ENCODE measurements at places on chromosomes 6 and 20.

- DNase-seq = no peak
Measured at GRCh38 chr6:101986476-101986875, 593.0 kb downstream of the GRIK2 start.

- no peak for DNase-seq
Measured at GRCh38 chr20:1392443-1392692, 486 bp downstream of the FKBP1A start.

DNA sequence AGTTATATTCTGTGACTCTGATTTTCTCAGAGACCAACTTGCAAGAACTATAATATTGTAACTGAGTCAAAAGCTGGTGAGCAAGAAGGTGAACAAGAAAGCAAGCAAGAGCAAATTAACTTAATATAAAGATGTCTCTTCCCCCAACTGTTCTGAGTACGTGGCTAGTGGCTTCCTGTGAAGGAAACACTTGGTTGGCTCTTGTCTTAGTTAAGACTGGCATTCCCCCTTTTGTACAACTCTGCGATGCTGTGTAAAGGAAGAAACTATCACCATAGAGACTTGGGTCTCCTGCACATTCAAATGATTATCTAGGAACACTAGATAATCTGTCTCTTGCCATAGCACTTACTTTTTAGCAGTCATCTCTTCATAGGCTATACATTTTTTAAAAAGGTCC, 47.3 kb upstream of the TNFAIP3 start:
- DNase-seq = no peak

DNA sequence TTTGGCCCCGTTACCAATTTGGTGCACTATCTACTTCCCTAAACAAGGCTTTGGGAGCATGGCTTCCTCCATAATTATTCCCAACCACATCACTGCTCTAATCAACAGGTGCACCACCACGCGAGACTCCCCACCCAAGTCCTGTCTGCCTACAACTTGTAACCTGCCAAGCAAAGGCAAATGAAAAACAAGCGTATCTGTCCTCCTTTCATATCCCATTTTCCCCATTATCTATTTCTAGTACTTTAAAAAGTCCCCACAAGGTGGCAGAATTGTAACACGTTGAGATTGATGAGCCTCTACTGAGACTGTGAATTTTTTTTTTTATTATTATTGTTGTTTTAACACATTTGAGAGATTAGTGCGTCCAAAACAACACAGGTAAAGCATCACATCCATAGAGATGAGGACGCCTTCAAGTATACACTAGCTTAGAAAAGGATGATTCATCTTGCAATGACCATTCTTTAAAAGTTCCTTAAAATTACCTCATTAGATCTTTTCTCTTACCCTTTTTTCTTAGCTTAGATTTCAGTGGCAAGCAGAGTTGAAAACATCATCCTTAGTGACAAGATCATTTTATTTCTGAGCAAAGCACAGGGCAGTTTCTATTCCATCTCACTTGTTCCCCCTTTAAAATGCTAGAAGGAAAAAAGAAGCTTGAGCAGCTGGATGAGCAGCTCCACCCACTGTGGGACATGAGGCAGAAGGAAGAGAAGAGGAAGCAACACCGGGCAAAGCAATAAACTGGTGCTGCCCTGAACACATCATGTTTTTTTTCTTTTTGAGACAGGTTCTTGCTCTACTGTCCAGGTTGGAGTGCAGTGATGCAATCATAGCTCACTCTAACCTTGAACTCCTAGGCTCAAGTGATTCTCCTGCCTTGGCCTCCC, 210.8 kb downstream of the ARHGAP18 start:
- DNase-seq = no peak

DNA sequence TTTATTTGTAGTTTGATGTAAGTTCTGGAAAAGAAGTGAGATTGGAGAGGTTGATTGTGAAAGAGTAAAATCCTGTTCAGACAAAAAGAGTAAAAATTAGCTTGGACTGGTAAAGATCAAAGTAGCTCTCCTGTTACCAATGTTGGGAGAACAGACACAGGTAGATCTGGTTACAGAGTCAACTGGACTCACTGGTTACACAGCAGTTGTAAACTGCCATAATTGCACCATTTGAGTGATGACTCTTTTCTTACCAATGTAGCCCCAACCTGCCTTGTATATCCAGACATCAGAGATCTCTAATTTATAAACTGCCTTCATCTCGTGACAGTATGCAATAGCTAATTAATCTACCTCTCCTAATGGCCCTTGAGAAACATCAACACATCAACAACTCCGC, 165.6 kb upstream of the PRSS16 start:
- no peak for DNase-seq

DNA sequence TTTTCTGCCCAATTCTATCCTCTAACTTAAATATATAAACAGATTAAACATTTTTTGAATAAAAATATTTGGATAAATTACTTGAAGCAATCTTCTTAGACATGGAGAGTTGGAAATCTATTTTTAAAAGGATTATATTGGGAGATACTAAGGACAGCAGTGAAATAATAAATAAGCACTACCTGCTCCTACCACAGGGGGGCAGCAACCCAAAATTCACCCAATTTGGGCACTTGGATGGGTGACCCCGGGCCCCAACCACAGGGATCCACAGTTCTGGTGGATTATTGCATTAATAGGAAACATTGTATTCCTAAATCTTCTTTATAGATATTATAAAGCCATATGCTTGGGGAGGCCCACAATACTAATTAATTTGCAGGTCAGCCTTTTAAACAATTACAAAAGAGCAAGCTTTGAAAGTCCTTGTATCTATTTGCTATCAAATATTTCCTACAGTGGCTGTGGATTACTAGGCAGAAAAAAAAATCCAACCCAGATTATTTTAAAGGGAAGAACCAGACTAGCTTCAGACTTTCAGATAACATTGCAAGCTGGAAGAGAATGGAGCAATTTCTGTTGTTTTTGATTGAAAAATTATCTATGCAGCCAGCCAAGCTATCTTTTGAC, 66.4 kb upstream of the PDE10A start:
- DNase-seq = no peak

DNA sequence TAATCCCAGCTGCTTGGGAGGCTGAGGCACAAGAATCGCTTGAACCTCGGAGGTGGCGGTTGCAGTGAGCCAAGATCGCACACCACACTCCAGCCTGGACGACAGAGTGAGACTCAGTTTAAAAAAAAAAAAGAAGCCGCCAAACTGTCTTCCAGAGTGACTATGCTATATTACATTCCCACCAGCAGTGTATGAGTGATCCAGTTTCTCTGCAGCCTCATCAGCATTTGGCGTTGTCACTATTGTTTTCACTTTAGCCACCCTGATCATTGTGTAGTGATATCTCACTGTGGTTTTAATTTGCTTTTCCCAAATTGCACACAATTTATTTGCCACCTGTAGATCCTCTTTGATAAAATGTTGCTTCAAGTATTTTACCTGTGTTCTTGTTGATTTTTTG, 6.0 kb upstream of the AKAP12 start:
- no peak for DNase-seq

DNA sequence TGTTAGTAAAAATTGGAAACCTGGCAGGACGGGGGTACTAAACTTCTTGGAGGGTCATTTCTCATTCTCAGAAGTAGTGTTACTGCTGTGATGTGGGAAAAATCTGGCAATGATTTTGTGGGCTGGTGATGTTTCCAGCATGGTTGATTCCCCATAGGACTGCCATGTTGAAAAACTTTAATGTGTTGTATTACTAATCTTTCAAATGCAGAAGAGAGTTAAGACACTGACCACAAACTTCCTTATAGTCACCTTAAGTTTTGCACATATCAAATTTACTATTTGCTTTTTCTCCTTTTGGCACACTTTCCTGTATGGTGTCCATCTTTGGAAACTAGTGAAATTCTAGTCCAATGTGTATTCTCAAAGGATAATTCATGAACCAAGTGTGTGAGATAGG, 236.2 kb upstream of the TAB2 start:
- DNase-seq = no peak

GRCh38 chr6:35581633-35582032, 68.9 kb upstream of the TULP1 start:
- DNase-seq = no peak

All from activated CD8-positive, alpha-beta memory T cell treated with anti-CD3 and anti-CD28 coated beads, Interleukin-2, amount 50 U/mL, for 4 hours (primary cell).